ENCODE measurements at places on chromosomes 5 and 9.

DNA sequence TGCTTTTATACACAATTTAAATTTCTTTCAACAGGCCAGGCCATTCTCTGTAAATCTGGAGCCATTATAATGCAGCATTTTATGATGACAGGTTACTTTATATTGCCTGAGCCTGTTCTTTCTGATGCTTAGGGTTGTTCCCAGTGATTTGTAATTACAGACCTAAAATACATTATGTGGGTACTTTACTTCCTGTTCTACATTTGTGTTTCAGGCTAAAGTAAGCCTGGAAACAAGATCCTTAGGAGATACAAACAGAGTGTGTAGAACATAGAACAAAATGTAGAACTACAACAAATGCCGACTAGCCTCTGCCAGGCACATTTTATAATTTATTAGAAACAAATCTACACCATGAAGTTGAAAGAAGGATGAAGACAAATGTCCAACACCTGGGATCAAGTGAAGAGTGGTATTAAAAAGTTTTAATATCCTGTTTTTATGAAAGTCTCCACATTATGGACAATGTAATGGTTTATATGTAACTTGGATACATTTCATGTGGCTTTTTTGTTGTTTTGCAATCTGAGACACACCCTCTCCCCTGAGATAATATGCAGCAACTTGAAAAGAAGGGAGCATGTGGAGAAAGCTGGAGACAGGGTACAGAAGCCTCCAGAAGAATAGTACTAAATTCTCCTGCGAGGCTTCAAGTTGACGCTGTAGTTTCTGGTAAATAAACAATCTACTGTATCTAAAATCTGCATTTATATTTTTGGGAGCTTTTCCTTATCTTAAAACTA, 46.9 kb downstream of the VCAN start:
- no peak for DNase-seq

DNA sequence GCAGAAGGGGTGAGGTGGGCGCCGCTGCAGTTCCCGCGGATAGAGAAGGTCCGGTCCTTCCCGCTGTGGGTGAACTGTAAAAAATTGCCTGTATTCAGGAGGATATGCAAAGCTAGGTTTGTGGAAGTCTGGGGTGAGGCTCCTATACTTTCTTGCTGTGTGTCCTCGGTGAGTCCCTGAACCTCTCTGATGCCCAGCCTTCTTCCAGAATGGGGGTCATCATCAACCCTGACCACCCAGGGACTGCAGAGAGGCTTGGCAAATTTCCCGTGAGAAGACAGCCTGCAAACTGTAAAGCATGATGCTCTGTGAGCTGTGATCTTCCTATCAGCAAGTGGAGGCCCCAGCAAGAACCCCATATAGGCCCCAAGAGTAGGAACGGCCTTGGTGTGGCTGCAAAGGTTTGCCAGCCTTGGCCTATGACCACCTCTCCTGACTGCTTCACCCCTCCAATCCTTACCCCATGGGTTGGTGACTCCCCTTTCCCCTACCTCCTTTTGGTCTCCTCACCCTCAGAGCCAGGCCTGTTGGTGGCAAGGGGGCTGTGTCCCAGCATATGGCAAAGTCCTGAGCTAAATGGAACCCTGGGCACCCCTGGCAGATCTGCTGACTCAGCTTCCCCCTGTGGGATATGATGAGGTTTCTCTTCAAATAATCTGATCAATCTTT, 760 bp downstream of the ALDH1B1 start:
- no peak for DNase-seq

DNA sequence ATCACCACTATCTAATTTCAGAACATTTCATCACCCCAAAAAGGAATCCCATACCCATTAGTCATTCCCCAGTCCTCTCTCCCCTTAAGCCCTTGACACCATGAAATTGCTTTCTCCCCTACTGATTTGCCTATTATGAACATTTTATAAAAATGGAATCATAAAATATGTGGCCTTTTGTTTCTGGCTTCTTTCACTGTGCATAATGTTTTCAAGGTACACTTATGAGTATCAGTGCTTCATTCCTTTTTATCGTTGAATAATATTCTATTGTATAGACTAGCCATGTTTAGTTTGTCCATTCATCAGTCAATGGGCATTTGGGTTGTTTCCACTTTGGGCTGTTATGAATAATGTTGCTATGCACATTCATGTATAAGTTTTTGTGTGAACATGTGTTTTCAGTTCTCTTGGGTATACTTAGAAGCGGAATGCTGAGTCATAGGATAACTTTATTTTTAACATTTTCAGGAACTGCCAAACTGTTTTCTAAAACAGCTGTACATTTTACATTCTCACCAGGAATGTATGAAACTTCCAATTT, 40.4 kb upstream of the FGF1 start:
- no peak for DNase-seq

DNA sequence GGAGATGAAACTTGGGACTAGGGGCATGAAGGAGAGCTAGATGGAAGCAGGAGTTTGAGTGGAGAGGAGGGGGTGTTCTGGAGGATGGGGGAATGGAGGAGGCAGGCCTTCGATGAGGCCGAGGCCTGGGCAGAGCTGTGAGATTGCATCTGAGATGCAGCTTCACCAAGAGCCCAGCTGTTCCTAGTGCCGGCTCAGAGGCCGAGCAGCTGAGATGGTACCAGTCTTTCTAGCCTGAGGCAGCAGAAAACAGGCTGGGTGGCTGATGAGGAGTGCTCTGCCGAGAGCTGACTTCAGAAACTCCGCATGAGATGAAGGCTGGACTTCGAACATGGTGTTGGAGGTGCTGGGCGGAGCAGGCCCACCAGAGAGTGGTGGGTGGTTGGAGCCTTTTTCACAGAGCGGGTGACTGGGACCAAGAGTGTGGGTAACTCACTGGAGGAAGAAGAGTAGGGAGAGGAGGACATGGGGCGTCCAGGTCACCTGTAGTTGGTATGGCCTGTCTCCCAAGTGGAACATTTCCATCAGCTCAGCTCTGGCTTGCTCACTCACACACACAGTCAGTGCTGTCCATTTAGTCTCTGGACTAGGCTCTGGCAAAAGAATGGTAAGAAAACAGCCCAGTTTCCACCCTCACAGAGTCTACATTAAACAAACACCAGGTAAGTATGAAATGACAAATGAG, 54.7 kb downstream of the TMOD1 start:
- no peak for DNase-seq

Measured in prostate gland (tissue), 2 donors.